ENCODE measurements at places on chromosomes 16 and 17. TPM values are rescaled to one million over a fixed set of nuclear protein-coding genes. Genes with fewer than 3 reads are reported as not detected.

Gene SERPINF2
- 1.6 TPM for total RNA-seq

Gene KRT25
- not detected for total RNA-seq

Gene PITPNM3
- total RNA-seq = 0.81 TPM

DNA sequence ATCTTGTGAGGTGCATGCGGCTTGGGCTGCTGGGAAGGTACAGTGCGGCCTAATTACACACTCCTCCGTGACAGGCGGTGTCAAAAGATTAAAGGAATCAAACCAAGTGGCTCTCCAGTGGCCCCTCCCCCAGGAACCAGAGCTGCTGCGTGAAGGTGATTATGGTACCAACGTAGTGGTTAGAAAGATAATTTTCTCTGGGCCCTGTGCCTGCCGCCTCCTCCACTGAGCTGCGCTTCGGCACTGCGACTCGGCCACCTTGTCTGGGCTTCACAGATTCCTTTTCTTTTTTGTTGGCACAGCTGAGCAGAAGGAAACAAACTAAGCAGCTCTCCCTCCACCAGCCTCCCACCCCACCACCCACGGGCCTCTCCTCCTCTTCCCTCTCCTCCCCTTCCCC is 113.2 kb upstream of the SDK2 start:
- no peak for DNase-seq

GRCh38 chr16:9821970-9822369 is 360.3 kb downstream of the GRIN2A start:
- DNase-seq = no peak

DNA sequence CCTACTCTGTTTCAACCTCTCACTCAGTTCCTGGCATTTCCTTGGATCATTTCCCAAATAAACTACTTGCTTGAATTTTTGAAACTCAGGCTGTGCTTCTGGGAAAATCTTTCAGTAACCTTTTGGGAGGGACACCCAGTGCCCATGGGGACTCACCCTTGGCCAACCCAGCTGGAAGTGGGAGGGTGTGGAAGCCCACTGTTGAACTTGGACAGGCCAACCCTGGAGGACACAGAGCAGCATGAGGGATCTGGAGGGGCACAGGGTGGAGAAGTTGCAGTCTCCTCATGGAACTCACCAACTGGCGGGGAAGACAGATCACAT is 11.2 kb downstream of the RTN4RL1 start:
- no peak for DNase-seq

DNA sequence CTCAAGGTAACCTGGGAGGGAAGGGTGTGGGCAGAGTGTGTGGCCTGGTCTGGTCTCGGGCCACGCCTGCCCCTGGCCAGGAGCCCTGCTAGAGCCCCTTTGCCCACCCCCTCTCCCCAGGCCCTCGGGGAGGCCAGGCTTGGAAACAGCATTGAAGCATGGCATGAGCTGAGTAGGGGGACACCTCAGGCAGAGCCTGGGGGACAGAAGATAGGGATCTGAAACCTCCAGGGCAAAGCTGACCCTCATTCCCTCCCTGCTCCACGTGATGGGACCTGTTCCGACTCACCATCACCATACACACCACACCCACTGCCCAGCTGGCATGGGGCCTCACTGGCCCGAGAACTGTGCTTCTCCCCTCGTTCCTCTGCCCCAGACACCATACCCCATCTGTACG is 2.5 kb downstream of the RFNG start:
- DNase-seq = no peak

DNA sequence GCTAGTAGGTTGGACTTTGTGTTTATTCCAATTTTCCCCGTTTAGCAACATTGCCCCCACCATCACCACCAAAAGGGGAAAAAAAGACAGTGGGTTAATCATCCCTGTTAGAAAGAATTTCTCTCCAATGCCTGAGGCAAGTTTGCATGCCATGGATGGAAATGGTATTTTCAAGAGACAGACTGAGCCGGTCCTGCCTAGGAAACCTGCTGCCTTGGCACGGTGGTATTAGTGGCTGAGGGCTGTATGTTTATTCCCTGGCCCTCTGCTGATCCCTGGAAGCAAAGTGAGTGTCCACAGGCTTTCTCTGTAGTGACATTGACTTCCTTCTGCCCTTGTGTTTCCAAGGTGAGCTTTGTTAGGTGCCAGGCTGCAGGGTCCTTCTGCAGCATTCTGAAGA is 427.0 kb upstream of the RBFOX1 start:
- DNase-seq = no peak

All from activated T-cell treated with anti-CD3 and anti-CD28 coated beads, Interleukin-2, amount 50 U/mL, for 72 hours (primary cell).